Activated naive CD4-positive, alpha-beta T cell treated with anti-CD3 and anti-CD28 coated beads, Interleukin-2, amount 10 ng/mL, durations not matched to agents 7 days and 5 days (primary cell): ENCODE measurements at places on chromosomes 11 and 22.

- H3K36me3 ChIP-seq, result peaks cover 70% of the 10 kb centered on the region
- no peak overlapping the region for H3K4me3 ChIP-seq
- no peaks in the 10 kb centered on the region for H3K27me3 ChIP-seq
- no peaks in the 10 kb centered on the region for H3K4me1 ChIP-seq
- peak; percentile 47 for DNase-seq
- no peak overlapping the region for H3K27ac ChIP-seq
Observed at GRCh38 chr11:10770626-10771254, 19.7 kb downstream of the CTR9 start.

DNA sequence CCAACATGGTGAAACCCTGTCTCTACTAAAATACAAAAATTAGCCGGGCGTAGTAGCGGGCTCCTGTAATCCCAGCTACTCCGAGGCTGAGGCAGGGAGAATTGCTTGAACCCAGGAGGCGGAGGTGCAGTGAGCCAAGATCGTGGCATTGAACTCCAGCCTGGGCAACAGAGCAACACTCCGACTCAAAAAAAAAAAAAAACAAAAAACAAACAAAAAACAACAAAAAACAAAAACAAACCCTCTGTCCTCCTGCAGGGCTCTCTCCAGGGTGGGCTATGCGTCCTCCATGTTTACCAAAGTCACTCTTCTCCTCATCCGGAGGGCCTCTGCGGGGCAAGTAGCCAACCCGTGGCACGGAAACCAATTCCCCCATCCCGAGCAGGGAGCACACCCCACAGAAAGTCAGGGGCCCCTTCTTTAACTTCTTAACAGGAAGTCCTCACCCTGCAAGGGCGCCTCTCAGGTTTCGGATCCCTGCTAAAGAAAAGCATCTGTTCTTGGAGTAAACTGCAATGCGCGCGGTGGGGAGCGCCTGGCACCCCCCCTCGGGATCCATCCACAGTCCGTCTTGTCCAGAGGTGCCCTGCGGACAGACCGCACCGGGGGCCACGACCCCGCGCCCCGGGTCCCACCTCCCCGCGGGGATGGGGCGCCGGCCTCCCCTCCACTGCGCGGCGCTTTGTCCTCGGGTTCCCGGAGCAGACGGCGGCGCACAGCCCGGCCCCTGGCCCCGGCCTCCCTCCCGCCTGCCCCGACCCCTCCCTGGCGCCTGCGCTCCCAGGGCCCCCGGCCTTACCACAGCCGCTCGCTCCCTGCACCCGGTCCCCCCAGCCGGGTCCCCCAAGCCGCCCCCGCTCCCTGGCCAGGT is 712 bp downstream of the CERK start:
- peaks cover 52% of the 10 kb centered on the region for H3K4me1 ChIP-seq
- DNase-seq, result peak; percentile 75
- H3K4me3 ChIP-seq, result peak overlapping the region; percentile 100
- H3K27me3 ChIP-seq, result no peaks in the 10 kb centered on the region
- peak overlapping the region; percentile 98 for H3K27ac ChIP-seq

DNA sequence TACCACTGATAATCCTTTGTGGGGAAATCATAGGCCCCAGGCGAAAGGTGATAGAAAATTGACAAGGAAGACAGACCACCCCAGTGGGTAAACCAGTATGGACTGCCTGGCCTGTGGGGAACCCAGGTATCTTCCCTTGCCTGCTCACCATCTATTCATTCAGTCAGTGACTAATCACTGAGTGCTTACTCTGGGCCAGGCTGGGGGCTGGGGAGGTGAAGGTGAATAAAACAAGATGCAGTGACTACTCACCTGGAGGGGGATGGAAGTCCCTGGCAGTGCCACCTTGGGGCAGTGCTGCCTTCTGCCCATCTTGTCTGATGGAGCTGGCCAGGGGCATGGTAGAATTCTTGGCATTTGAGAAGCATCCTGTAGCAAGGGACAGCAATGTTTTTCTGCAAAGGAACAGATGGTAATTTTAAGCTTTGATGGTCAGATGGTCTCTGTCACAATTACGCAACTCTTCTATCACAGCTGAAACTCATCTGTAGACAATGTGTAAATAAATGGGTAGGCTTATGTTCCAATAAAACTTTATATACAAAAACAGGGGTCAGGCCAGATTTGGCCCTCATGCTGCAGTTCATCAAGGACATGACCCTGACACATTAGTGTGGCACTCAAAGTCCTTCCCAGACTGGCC is 4.6 kb downstream of the ISX start:
- no peaks in the 10 kb centered on the region for H3K4me1 ChIP-seq
- no peak for DNase-seq
- no peak overlapping the region for H3K4me3 ChIP-seq
- H3K27ac ChIP-seq, result no peak overlapping the region
- H3K36me3 ChIP-seq, result no peaks in the 10 kb centered on the region

DNA sequence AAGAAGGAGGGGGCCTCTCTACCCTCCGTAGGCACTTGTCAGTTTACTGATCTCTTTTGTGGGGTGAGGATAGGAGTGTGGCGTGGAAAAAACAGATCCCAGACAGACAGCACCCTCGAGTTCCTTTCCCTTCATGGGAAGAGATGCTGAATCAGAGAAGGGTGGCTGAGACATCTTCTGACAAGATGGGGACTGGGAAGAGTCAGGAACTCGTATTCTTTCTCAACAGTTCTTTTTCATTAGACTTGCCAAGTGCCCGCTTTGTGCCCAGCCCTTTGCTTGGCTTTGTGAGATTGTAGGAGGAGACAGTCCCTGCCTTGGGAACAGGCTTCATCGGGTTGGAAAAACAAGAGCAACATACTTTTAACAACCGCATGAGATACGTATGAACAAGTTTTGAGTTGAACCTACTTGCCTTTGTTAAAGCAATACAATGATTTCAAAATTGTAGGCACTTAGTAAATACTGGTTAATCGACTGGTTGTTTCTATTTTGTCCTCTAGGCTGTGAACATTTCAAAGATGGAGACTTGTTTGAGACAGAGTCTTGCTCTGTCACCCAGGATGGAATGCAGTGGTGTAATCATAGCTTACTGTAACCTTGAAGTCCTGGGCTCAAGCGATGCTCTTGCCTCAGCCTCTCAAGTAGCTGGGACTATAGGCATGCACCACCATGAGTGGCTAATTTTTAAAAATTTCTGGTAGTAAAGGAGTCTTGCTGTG is 1.1 kb downstream of the RRM1 start:
- no peak for DNase-seq
- peak overlapping the region; percentile 97 for H3K27ac ChIP-seq
- H3K4me1 ChIP-seq, result peaks cover 84% of the 10 kb centered on the region
- H3K36me3 ChIP-seq, result peaks cover 64% of the 10 kb centered on the region
- H3K27me3 ChIP-seq, result no peaks in the 10 kb centered on the region

DNA sequence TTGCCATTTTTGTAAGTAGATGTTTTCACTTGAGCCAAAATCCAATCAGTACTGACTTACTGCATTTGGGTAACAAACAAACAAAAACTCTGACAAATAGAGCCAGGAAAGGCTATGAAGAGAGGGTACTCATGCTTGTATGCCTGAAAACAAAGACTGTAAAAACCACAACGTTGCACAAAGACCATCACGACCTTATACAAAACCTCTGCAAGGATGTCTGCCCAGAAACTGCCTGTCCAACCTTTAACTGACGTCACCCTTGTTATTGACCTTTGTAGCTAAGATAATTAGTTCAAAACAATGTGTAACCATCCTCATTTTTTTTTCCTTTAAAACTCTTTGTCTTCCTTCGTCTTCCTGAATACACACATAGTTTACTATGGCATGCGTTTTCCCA is 804 bp upstream of the CREBZF start:
- no peak for DNase-seq
- H3K27ac ChIP-seq, result peak overlapping the region; percentile 98
- H3K36me3 ChIP-seq, result peaks cover 28% of the 10 kb centered on the region

- H3K27ac ChIP-seq, result no peak overlapping the region
- H3K4me3 ChIP-seq, result no peak overlapping the region
- no peaks in the 10 kb centered on the region for H3K36me3 ChIP-seq
- peaks cover 15% of the 10 kb centered on the region for H3K4me1 ChIP-seq
- no peak for DNase-seq
- H3K27me3 ChIP-seq, result peaks cover 3% of the 10 kb centered on the region
Observed at GRCh38 chr11:111450480-111451320, 61.5 kb downstream of the BTG4 start.

GRCh38 chr11:4983841-4984240 is 10.8 kb upstream of the OR51L1 start:
- no peaks in the 10 kb centered on the region for H3K36me3 ChIP-seq
- no peak overlapping the region for H3K4me3 ChIP-seq
- DNase-seq, result no peak
- H3K27ac ChIP-seq, result no peak overlapping the region
- no peaks in the 10 kb centered on the region for H3K4me1 ChIP-seq

DNA sequence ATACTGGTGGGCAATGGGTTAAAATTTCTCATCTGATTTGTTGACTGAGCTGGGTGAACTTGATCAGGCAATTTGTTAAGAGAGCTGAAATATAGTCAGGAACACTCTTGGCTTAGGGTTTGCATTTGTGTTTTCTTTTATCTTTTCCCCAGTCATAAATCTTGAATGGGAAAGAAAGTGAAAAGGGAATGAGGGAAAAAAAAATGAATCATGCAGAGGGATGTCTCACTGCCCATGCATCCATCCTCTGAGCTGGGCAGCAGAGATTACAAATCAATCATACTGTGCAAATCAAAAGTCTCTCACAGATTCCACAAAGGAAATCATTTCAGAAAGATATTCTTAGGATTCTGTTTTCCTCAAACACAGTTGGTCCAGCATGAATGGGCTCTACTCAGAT is 174.2 kb upstream of the MPPED2 start:
- no peaks in the 10 kb centered on the region for H3K27me3 ChIP-seq
- no peak overlapping the region for H3K4me3 ChIP-seq
- H3K27ac ChIP-seq, result no peak overlapping the region
- no peaks in the 10 kb centered on the region for H3K36me3 ChIP-seq
- DNase-seq, result no peak

GRCh38 chr11:105705786-105706530 is 96.1 kb downstream of the GRIA4 start:
- no peaks in the 10 kb centered on the region for H3K36me3 ChIP-seq
- H3K4me1 ChIP-seq, result no peaks in the 10 kb centered on the region
- no peak for DNase-seq
- H3K27ac ChIP-seq, result no peak overlapping the region

DNA sequence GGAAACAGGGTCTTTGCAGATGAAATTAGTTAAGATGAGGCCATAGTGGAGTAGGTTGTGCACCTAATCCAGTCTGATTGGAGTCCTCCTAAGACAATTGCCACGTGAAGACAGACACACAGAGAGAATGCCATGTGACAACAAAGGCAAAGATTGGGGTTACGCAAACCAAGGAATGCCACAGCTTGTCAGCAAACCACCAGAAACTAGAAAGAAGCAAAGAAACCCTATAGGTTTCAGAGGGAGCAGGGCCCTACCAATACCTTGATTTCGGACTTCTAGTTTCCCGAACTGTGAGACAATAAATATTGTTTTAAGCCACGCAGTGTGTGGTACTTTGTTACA is 8.2 kb upstream of the LAYN start:
- no peaks in the 10 kb centered on the region for H3K36me3 ChIP-seq
- H3K27ac ChIP-seq, result no peak overlapping the region
- no peak for DNase-seq
- H3K27me3 ChIP-seq, result peaks cover 8% of the 10 kb centered on the region

DNA sequence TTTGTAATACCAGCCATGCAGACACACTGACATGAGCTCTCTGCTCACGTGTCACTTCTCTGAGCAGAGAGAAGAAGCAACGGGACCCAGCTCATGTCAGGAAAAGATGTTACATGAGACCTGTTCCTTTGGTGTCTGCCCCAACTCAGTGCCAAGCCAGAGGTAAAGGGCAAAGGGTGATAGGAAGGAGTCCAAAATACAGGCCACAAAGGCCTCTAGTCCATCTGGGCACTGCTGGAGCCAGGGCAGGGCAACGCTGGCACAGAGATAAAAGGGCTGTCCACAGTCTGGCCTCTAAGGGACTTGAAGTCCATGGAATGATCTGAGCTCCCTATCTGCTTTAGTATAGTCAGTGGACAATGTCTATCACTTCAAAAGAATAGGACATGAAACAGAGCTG is 79.3 kb downstream of the SLC1A2 start:
- H3K36me3 ChIP-seq, result peaks cover 6% of the 10 kb centered on the region
- peaks cover 35% of the 10 kb centered on the region for H3K4me1 ChIP-seq
- no peak for DNase-seq
- no peak overlapping the region for H3K4me3 ChIP-seq
- H3K27ac ChIP-seq, result no peak overlapping the region
- peaks cover 3% of the 10 kb centered on the region for H3K27me3 ChIP-seq

GRCh38 chr11:83538286-83538685 is 252.1 kb upstream of the CCDC90B start:
- no peak overlapping the region for H3K4me3 ChIP-seq
- no peaks in the 10 kb centered on the region for H3K36me3 ChIP-seq
- no peak overlapping the region for H3K27ac ChIP-seq
- H3K4me1 ChIP-seq, result no peaks in the 10 kb centered on the region

DNA sequence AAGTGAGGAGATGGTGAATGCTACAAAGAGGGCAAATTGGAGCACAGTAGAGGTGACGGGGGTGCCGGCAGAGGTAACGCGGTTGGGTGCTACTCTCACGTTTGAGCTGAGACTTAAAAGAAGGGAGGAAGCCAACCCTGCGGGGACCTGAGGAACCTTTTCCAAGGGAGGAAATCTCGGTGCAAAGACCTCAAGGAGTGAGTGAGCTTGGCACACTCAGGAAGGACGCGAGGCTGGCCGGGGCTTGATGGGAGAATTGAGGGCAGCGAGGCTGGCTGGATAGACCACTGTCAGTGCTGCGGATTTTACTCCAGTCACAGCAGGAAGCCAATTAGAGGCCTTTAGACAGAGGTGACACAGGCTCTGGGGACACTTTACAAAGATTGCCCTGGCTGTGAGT is 25.0 kb downstream of the TSKU start:
- H3K27me3 ChIP-seq, result peaks cover 34% of the 10 kb centered on the region
- no peak overlapping the region for H3K4me3 ChIP-seq
- H3K4me1 ChIP-seq, result peaks cover 44% of the 10 kb centered on the region

DNA sequence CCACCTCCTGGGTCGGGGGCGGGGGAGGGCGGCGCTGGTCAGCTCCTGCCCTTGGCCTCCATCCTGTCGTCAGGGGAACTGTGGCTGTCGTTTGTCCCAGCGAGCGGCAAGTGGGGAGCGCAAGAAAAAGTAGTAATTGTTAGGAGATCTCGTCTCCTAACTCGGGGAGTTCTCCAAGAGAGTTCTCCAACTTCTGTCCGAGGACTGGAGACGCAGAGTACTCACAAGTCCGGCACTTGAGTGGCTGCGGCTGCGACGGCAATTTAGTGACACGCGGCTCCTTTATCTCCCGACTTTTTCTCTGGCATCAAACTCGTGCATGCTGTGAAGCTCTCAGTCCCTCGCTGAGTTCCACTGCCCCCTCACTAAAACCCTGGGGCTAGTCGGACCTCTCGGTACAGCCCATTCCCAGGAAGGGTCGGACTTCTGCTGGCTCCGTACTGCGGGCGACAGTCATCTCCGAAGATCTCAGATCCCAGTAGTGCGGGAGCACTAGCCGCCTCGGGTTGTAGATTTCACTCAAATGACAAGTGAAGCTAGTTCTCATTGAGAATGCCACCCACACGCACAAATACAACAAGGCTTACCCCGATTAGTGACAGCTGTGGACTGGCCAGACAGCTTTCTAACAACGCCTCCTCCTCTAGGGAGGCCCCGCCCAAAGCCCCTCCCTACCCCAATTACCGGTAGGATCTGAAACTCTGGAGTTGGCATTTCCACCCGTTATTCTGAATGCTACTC is at the start of gene PGR:
Gene PGR (minus strand): TSS at position 611 of the 741 bp plus-strand sequence. CDS start 743 bp downstream, outside the sequence.
- no peaks in the 10 kb centered on the region for H3K36me3 ChIP-seq
- H3K4me3 ChIP-seq, result no peak within 1 kb of the TSS
- no peak for DNase-seq
- no peak within 1 kb of the TSS for H3K27ac ChIP-seq
- peaks cover 3% of the 10 kb centered on the region for H3K4me1 ChIP-seq
- H3K27me3 ChIP-seq, result peaks cover 34% of the 10 kb centered on the region
